Stimulated activated CD4-positive, alpha-beta T cell treated with anti-CD3 and anti-CD28 coated beads, Interleukin-15, amount 100 ng/mL, for 1 hour (primary cell): ENCODE measurements at places on chromosomes 6 and 20.

DNA sequence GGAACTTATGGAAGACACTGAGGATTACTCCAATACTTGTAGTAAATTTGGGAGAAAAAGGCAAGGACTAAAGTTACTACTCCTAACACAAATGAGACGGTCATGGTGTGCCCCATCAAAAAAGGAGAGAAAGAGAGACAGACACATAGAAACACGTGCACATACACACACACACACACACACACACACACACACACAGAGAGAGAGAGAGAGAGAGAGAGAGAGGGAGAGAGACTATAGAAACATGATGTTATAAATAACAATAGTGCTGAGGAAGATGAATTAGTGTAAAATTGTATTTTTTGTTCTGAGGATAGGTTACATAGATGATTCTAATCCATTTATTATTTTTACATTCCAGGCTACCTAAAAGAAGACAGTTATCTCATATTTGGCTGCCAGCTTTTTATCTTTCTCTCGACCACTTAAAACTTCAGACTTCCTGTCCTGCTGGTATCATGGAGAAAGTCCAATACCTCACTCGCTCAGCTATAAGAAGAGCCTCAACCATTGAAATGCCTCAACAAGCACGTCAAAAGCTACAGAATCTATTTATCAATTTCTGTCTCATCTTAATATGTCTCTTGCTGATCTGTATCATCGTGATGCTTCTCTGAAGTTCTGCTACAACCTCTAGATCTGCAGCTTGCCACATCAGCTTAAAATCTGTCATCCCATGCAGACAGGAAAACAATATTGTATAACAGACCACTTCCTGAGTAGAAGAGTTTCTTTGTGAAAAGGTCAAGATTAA lies 10.5 kb downstream of the PLN start:
- DNase-seq = no peak

DNA sequence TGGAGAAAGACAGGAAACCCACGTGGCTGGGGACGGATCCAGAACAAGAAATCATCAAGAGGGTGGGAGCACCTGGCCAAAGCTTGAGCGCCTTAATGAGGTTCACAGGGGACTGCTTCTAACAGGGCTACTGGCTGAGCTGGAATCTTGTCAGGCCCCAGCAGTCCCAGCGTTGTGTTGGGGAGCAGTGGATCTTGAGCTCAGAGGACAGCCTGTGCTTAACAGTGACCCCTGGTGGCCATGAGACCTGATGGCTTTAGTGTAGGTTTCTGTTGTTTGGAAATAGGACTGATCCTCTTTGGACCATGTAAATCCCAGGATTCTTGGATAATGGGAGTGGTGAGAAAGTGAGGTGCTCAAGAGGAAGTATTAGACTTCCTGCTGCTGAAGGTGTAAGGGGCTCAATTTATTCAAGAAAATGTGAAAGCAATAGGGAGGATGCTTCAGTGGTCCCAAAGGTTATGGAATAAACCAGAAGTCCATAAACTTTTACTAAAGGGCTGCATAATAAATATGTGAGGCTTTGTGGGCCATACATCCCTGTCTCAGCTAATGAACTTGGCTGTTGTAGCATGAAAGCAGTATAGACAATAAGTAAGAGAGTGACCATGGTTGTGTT lies 216.2 kb downstream of the NFATC2 start:
- DNase-seq = no peak

GRCh38 chr20:16752082-16752481 lies 3.9 kb downstream of the OTOR start:
- DNase-seq = no peak

- no peak for DNase-seq
Observed at GRCh38 chr6:166197361-166197760, 29.7 kb upstream of the TBXT start.

DNA sequence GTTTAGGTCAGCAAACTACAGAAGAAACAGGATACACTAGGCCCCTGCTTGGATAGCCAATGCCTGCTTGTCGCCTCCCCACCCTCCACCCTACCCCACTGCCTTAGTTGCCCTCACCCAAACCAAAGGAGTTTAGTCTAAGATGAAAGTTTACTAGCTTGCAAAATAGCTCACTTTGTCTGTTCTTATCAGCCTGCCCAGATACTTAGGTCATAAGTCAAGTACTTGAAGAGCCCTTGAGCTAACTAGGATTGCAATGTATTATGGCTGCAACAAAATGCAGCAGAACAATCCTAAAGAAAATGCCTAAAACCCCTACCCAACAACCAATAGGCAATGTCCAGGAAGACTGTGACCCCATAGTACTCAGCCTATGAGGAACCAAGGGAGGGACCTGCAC lies 7.3 kb upstream of the ENTPD6 start:
- DNase-seq = no peak

DNA sequence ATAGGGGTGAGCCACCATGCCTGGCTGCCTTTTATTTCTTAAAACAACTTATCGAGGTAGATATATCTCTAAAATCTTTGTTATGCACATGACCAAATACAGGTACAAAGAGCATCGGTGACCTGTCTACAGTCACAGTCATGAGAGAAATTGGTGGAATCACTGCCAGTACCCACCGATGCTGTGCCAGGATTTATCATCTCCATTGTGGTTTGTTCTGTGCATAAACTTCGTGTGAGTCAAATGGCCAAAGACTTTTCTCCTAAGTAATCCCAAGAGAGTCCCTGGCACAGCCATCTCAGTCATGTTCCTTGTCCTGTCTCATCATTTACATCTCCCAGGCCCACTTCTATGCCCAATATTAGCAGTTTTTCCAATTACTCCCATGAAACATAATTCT lies 9.0 kb downstream of the GSTA3 start:
- no peak for DNase-seq

GRCh38 chr6:37285861-37286311 lies 27.9 kb upstream of the TMEM217 start:
- no peak for DNase-seq

DNA sequence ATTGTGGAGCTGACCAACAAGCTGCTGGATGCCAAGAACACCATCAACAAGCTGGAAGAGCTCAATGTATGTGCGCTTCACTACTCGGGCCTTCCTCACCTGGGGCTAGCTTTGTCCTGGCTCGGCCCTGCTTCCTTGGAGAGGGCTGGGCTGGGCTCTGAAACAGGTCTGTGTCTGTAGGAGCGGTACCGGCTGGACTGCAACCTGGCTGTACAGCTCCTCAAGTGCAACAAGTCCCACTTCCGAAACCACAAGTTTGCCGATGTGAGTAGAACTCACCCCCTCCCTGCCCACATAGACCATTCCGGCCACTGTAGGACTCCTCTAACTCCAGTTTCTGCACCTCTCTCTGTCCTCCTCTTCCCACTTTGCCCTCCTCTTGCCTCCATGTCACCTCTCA lies 6.7 kb downstream of the LRRC73 start:
- DNase-seq = no peak
